ENCODE measurements at places on chromosomes 5 and 9.

GRCh38 chr5:20105915-20106314 lies 117.9 kb upstream of the CDH18 start:
- no peak for DNase-seq

- no peak for DNase-seq
These were observed 42.8 kb downstream of the JADE2 start for GRCh38 chr5:134568337-134568700.

GRCh38 chr9:113341712-113342410 lies 1.8 kb upstream of the WDR31 start:
- DNase-seq: no peak

DNA sequence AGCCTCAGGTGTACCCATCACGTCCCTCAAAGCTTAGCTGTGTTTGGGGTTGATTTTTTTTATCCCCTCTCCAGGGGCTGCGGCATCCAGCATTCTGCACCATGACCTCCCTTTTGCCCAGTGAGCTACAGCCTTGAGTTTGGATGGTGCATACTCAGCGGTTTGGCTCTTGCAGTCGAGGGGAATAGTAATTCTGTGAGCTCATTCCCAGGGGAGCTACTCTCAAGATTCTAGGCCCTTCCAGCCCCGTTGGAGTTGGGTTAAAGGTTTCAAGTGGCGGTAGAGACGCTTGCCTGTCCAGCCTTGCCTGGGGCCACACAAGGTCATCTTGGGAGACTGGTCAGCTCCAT lies 102.2 kb upstream of the SPRY4 start:
- no peak for DNase-seq

DNA sequence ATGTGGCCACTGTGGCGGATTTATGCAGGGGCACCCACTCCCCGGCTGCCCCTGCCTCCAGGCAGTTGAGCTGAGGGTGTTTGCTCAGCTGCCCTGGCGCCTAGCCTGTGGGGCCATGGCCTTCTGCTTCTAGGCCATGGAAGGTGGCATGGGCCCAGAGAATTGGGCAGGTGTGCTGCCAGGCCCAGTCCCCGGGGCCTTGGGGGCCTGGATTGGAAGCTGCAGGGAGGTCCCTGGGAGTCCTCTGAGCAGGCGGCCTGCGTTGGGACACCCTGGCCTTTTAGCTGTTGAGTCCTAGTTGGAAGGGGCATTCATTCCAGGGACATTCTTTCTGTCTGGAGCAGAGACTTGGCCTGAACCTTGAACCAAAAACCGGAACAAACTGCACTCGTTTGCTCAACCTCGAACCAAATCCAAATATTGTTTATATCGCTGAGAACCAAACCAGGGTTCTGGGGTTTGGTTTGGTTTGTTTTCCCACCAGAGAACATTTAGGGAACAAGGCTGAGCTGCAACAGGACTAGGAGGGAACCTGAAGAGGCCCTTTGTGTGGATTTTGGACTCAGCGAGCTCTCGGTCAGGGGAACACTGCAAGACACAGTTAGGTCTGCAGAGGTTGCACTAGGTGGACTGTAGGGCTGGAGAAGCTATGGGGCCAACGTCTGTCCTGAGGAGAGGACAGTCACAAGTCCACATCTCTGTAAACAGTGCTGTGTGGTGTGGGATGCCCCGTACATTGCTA lies 116.8 kb downstream of the BOD1 start:
- DNase-seq: no peak

DNA sequence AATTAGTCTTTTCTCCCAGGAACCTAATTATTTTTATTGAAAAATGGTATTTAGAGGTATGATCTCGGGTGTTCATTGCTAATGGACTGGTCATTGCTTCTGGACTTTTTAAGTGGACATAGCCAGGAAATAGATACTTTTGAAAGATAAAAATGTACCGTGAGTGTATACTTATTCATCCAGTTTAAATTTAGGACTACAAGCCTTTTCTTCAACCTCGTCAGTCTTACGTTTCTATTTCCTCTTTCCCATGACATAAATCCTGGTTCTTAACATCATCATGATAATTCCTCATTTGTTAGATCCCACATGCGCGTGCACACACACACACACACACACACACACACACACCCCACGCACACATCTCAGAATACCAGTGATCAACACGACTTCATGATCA lies 15.1 kb downstream of the PDE8B start:
- DNase-seq: no peak

- DNase-seq: no peak
These were observed 32.0 kb upstream of the GRPEL2 start for GRCh38 chr5:149313151-149313841.

DNA sequence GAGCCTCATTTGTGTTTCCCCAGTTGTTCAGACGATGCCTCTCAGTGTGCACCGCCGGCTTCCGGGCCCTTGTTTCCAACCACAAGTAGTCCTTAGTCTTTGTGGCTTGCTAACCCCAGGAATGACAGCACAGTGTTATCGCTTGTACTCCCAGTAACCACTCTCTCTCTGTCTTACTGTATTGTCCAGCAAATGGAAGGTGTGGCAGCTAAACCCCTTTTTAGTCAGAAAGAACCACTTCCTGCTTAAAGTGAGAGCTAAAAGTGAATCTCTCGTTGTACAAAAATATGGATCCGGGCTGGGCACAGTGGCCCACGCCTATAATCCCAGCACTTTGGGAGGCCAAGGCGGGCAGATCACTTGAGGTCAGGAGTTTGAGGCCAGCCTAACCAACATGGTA lies 61.3 kb downstream of the ENC1 start:
- peak; percentile 53 for DNase-seq

- DNase-seq: no peak
These were observed 2.0 kb downstream of the LCN9 start for GRCh38 chr9:135664801-135665794.

DNA sequence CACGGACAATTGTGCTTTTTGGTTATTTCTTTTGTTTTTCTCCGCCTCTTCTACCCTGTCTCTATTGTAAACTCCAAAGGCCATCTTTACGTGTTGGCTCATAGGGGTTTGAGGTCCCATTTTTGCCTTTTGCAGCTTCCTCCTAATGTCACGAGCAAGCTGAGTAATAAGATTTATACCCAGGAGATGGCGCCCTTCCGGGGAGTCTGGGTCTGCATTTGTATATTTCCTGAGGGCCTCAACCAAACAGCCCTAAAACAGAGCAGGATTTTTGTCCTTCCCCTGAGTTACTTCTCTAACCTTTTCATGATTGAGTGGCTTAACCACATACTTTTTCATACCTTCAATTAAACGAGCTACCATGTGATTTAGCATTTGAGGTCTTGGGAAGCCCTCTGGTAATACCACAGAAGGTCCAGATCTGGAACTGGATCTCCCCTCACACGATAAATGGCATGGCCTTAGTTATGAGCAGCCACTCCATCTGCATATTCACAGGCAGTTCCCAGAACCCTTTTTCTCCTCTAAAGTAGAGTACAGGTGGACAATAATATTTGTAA lies 11.2 kb upstream of the CFAP95 start:
- DNase-seq: peak; percentile 12

DNA sequence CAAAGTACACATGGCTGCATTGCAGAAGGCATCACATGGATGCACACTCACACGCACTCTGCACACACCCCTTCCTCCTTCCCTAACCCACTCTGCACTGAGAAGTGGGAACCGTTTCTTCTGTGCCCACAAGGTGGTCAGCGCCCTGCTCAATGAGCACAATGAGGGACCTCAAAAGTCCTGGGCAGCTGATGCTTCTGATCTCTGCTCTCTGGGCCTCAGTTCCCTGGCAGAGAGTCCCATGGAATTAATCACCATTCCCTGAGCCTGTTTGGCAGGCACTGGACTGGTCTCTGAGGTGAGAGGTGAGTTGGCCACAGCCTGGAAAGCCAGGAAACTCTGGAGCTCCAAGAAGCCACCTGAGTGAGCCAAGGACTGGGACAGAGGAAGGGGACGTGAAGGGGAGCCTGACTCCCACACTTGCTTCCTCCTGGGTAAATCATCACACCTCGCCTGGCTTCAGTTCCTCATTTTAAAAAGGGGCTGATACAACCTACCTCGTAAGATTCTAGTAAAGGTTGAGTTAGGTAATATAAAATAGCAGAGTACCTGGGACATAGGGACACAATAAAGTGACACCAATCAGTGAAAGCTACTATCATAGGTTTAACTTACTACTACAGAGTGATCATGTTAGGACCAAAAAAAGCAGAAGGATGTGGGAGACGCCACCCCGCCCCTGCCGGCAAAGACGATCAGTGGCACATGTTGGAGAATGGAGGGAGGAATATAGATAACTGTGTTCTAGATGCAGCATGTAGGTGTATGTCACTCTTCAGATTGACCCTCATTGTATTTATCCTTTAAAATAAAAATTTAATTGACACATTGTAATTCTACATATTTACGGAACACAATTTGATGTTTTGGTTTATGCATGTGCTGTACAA lies 21.1 kb upstream of the IGFBPL1 start:
- no peak for DNase-seq

DNA sequence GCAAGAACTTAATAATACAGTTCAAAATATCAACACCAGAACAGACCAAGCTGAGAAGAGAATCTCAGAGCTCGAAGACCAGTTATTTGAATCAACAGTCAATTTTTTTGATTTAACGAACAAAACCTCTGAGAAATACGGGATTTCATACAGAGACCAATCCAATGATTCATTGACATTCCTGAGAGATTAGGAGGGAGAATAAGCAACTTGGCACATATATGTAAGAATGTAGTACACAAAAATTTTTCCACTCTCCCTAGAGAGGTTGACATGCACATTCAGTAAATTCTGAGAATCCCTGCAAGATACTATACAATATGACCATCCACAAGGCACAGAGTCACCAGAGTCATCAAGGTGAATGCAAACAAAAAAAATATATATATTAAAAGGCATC lies 1577.3 kb upstream of the C9orf72 start:
- no peak for DNase-seq

DNA sequence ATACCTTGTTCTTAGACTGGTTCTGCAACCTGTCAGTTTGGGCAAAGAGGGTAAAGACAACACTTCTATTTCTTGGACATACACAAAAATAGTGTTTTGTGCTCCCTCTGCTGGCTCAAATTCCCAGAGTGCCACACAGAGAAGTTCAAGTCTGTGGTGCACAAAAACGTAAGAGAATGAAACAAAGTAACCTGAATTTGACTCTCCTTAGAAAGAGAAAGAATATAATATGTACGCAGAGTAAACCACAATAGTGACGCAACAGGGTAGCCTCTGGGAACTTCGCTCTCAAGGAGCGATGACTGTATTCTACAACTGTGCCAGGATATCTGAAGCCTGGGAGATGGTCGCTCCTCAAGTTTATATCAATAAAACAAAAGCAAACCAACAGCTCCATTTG lies 18.5 kb downstream of the DDX31 start:
- no peak for DNase-seq

DNA sequence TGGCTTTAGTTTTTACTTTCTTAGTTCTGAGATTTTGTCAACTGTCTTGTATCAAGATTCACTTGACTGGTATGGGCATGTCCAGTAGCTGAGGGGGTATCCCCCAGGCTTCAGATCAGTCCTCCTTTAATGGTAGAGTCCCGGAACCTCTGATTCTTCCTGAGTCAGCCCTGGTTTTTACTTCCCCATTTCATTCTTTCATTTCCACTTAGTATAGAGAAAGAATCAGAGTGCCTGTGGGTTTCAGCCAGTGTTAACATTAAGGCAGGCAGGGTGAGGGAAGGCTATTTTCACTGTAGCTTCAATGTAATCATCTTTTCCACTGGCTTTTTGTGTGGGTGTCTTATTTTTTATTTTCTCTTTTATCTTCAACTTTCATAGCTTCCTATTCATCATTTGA lies 8.3 kb upstream of the COMMD10 start:
- no peak for DNase-seq

- no peak for DNase-seq
These were observed 147.0 kb downstream of the CSNK1G3 start for GRCh38 chr5:123659011-123659410.

DNA sequence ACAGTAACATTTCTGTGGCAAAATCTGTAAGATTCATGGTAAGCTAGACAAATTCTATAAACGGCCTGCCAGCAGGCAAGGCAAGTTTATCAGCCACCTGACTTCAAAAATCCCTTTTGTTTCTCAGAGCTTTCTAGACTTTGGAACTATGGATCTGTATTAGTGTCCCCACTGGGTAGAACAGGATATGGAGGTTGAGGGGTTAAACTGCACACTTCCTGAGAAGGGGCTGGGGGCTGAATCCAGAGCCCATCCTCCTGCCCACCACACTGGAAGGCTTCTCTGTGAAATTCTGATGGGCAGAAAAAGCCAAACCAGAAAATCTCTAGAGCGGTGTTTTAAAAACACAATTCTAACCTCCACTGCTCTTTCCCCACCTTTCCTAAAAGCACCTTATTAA lies 128.7 kb downstream of the ENTREP1 start:
- no peak for DNase-seq

DNA sequence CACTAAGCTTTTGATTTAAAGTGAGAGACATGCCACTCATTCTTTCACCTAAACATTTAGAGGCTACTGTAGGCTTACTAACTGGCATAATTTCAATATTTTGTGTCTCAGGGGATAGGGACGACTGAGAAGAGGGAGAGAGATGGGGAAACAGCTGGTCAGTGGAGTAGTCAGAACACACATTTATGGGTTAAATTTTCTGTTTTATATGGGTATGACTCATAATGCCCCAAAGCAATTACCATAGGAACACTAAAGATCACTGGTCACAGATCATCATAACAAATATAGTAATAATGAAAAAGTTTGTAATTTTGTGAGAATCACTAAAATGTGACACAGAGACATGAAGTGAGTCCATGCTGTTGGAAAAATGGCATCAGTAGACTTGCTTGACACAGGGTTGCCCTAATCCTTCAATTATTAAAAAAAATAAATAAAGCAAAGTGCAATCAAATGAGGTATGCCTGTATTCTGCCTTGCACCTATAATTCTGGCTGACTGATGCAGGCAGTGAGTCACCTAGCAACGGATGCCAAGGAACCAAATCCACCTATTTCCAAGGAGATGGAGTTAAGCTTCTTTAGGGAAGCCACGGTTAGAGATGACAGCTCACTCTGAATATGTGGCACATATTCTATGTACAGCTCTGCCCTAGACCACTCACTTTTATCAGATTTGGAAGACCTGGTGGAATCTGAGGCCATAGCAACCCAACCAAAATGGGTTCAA lies 166.1 kb downstream of the MARCHF11 start:
- DNase-seq: no peak

- DNase-seq: no peak
These were observed 460.8 kb downstream of the DMAC1 start for GRCh38 chr9:7338586-7339281.

- no peak for DNase-seq
These were observed 90.4 kb upstream of the SV2C start for GRCh38 chr5:75992753-75993152.

DNA sequence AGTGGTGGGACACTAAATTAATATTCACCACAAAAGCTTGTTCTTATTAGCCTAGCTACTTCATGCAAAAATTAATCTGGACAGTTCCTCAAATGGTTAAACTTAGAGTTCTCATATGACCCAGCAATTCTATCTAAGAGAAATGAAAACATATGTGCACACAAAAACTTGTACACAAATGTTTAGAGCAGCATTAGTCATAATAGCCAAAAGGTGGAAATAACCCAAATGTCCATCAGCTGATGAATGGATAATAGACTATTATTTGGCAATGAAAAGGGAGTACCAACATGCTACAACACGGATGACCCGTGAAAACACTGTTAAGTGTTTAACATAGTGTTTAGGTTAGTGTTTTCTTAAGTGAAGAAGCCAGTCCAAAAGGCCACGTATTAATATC lies 32.8 kb upstream of the TNIP1 start:
- DNase-seq: no peak
